ENCODE measurements at places on chromosomes 3 and 15. TPM values are rescaled to one million over a fixed set of nuclear protein-coding genes. Genes with fewer than 3 reads are reported as not detected.

DNA sequence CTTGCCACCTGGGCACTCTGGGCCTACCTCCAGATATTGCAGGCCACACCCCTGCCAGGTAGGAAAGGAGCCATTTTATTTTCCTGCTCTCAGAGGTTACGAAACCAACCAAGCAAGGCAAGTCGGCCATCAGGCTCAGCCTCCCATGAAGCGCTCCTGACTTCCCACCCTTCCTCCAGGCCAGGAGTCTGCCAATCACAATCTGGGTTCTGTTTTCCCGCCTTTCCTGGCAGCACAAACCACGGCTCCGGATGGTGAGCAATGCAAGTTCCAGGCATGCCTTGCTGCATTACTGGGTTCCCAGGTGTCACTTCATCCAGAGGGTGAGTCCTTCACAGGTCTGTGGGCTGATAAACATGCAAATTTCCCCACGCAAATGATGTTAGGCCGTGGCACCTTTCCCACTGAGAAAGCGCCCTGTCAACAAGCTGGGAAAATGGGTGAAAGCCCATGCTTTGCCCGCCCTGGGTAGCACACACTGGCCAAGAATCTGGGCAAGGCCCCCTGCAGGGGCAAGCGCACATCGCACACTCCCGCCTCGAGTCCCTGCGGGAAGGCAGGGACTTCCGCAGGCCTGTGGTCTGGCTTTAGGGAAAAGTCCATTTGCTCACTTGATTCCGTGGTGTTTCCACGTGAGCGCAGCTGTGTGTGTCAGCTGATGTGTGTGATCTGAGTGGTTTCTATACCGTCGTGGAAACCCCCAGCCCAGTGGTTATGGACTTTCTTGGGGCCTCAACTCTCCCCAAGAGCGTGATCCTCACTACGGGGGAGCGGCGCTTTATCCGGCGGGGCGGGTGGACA, 61.6 kb upstream of the RYK start:
- H3K36me3 ChIP-seq, result no peaks in the 10 kb centered on the region
- no peak overlapping the region for H3K27ac ChIP-seq
- H3K27me3 ChIP-seq, result peaks cover 39% of the 10 kb centered on the region
- H3K4me3 ChIP-seq, result peak overlapping the region; percentile 69
- peak; percentile 16 for DNase-seq

DNA sequence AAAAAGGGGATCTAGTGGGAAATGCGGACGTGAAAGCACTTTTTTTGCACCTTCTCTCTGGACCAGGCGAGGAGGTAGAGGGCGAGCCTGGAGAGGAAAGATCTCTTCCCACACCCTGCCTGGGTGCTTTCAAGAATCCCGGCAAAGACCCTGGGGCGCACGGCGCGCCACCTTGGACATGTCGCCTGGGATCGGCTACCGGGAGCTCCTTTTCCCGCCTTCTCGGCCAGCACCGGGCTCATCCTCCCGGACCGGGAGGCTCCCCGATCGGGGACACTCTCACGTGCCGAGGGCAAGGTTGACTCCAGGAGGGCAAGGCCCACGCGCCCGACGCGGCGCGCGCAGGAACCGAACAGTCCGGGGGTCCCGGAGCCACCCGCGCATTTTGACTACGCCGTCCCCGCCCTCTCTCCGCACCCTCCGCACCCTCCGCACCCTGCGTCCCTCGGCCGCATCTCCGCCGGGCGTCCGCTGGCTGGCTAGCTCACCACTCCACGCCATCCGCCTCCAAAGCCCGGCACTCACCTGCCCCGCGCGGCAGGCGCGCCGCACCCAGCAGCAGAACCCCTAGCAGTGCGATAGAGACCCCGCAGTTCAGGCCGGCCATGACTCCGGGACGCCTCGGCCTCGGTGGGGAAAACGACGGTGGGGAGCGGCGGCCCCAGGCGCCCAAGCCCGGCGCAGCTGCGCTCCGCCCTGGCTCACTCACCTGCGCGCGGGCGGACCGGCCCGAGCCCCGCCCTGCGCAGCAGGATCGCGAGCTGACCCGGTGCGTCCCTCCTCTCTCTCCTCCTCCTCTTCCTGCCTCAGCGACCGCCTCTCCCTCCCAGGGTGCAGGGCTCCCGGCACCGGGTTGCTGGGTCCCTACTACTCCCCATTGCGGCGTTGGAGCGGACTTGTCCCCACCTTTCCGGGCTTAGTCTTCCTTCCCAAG, at the start of gene CDCP1:
TSS of gene CDCP1 (minus strand) at position 698 of the 934 bp plus-strand sequence. CDS start at position 607, 91 bp downstream.
- H3K27me3 ChIP-seq, result peaks cover 51% of the 10 kb centered on the region
- peak; percentile 8 for DNase-seq
- H3K4me1 ChIP-seq, result peaks cover 27% of the 10 kb centered on the region

- no peak overlapping the region for H3K27ac ChIP-seq
- DNase-seq, result no peak
- H3K27me3 ChIP-seq, result no peaks in the 10 kb centered on the region
- H3K36me3 ChIP-seq, result no peaks in the 10 kb centered on the region
- no peak overlapping the region for H3K4me3 ChIP-seq
Observed at GRCh38 chr3:37963635-37964034, 27.0 kb upstream of the VILL start.

- H3K4me1 ChIP-seq, result no peaks in the 10 kb centered on the region
- no peak for DNase-seq
- no peaks in the 10 kb centered on the region for H3K36me3 ChIP-seq
- no peak overlapping the region for H3K27ac ChIP-seq
- no peak overlapping the region for H3K4me3 ChIP-seq
Observed at GRCh38 chr3:175073219-175073905, 214.2 kb downstream of the NAALADL2 start.

The SOX14 gene
- not detected for total RNA-seq

The HYAL1 gene
- total RNA-seq, result 0.19 TPM

All from activated T-cell treated with anti-CD3 and anti-CD28 coated beads, Interleukin-2, amount 50 U/mL, for 72 hours (primary cell).